ENCODE measurements at places on chromosomes 7 and 10. TPM values are rescaled to one million over a fixed set of nuclear protein-coding genes. Genes with fewer than 3 reads are reported as not detected.

Gene ZNF862
- 3.7 TPM for total RNA-seq

GRCh38 chr7:70587739-70588138, 544.2 kb upstream of the GALNT17 start:
- DNase-seq, result no peak

Gene CDHR1
- not detected for total RNA-seq

Gene PNLIPRP1
- not detected for total RNA-seq

GRCh38 chr10:14507176-14507575, 176.5 kb upstream of the FRMD4A start:
- no peak for DNase-seq

GRCh38 chr7:132347123-132347522, 229.1 kb downstream of the PLXNA4 start:
- no peak for DNase-seq

GRCh38 chr7:43929529-43930457, 3.6 kb downstream of the UBE2D4 start:
- no peak for DNase-seq

GRCh38 chr10:95327367-95327766, 36.6 kb upstream of the PDLIM1 start:
- DNase-seq, result peak; percentile 78

GRCh38 chr7:136056651-136057231, 79.6 kb upstream of the MTPN start:
- DNase-seq, result no peak

All from A172 (cell line).